ENCODE measurements at places on chromosomes 13 and 19. TPM values are rescaled to one million over a fixed set of nuclear protein-coding genes. Genes with fewer than 3 reads are reported as not detected.
A peak's percentile ranks its signal among the peaks of the same experiment; 100 is the strongest.

DNA sequence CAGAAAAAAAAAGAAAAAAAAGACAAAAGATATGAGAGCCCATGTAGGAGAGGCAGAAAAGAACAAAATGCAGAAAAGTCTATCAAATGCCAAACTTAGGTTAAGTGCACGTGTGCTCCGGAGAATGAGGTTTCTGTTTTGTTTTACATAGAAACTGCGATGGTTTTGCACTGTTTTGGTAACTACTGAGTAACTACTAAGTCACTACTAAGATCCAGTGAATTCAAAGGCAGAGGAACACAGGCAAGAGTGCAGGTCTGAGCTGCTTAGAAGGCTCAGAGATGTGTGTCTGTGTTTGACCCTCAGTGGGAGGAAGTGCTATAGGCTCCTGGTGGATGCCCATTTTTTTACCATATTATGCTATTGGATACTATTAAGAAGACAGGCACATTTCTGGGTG lies 299.3 kb downstream of the NDFIP2 start:
- peak; percentile 28 for DNase-seq

GRCh38 chr13:24663586-24663985 lies 16.6 kb upstream of the ATP12A start:
- DNase-seq, result no peak

DNA sequence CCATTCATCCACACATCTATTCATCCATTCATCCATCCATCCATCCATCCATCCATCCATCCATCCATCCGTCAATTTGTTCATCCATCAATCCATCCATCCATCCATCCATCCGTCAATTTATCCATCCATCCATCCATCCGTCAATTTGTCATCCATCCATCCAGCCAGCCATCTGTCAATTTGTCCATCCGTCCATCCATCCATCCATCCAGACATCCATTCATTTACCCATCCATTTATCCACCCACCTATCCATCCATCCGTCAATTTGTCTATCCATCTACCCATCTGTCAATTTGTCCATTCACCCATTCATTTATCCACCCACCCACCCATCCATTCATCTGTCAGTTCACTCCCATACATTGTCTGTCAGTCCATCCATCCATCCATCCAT lies 209.5 kb upstream of the ZNF536 start:
- DNase-seq, result no peak

DNA sequence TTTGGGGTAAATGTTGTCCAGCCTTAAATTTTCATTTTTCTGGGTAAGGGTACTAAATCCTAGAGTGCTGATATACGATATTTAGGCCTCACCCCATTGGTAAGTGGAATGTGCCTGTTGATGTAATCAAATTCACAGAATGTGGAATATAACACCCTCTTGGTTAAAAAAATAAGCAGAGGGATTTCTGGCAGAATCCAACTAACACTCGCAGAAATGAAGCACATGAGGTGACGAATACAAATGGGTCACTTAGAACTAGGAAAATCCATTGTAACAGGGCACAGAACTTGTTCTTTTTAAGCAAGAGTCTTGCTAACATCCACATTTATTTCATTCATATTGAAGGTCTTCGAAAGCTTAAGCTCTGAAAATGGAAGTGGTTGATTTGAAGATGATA lies 320.3 kb downstream of the SHISA2 start:
- DNase-seq, result no peak

DNA sequence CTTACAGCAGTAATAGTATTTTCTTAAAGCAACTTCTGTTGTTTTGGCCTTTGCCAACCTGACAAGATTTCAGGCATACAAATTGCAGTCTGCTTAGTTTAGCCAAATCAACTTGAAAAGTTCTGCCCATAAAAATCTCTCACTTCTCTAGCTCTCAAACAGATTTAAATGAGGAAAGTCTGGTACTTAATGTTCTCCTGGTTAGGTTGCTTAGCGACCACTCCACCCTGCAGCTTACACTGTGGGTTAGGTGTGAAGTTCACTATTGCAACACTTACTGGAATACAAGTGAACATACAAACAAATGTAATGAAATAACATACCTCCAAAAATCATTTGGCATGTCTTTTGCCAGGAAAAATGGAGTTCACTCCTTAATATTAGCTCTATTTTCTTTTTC lies 178.7 kb upstream of the PCDH9 start:
- peak; percentile 94 for DNase-seq

The RDH8 gene
- not detected for total RNA-seq

The VASP gene
- 224 TPM for total RNA-seq

Data from renal cortical epithelial cell (primary cell).